Stimulated activated CD4-positive, alpha-beta T cell treated with anti-CD3 and anti-CD28 coated beads, Interleukin-4, amount 100 ng/mL, for 48 hours (primary cell): ENCODE measurements at places on chromosomes 1 and 21.

GRCh38 chr1:201309416-201309815 lies 26.1 kb downstream of the PKP1 start:
- DNase-seq, result no peak

DNA sequence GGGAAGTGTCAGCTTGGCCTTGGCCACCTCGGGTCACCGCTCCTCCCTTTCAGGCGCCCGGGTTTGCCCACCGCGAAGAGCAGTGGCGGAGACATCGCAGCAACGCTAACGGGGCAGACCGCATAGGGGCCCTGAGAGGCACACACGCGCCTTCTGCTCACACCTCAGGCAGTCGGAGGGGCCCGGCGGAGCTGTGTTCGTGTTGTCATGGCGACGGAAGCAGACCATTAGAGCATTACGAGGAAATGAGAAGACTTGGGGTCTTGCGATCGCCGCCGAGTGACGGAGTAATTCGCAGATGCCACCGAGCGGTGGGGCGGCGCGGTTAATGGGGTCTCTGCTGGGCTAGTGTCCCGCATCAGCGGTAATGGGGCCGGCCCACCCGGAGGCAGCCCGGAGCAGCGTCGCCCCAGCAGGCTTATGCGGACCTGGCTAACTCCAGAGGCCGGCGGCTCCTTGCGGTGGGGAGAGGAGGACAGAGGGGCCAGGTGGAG lies 144.1 kb downstream of the TNR start:
- DNase-seq, result no peak

DNA sequence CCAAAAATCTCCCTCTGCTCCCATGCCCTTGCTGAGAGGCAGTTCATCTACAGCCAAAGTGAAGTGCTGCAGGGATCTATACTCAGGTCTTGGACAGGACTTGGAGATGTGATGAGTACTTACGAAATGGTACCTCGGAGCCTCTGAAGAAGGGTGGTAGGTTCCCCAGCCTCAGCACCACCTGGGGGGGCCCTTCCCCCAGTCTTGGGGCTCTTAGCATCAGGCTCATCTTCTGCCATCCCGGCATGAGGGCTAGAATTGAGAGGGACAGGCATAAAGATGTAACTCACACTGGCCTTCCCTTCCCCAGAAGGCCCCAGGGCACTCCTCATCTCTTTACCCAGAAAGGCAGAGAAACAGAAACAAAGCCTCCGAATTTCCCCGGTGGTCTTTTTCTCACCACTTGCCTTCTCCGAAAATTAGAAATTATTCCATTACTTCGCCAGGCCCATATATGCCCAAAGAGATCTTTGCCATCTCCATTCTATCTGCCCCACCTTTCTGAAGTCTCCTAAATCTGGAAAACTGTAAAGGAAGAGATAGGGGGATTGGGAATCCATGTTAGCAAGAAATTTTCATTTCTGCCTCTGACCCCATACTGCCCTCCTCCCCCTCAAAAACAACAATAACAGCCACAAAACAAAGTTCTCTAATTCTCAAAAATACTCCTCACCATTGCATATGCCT lies 827 bp downstream of the RFX5 start:
- DNase-seq, result no peak

DNA sequence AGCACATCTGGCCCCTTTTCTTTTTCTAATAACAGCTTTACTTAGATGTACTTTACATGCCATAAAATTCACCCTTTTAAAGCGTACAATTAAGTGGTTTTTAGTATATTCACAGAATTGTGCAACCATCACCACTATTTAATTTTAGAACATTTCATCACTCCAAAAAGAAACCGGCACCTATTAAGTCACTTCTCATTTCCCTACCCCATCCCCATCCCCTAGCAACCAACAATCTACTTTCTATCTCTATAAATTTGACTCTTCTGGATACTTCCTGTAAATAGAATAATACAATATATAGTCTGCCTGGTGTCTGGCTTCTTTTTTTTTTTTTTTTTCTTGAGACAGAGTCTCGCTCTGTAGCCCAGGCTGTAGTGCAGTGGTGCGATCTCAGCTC lies 59.5 kb upstream of the ENAH start:
- DNase-seq, result no peak

GRCh38 chr1:167516404-167517388 lies 1.6 kb downstream of the CD247 start:
- no peak for DNase-seq

GRCh38 chr1:185853739-185854138 lies 119.5 kb downstream of the HMCN1 start:
- no peak for DNase-seq

GRCh38 chr1:46473991-46474390 lies 15.6 kb upstream of the DMBX1 start:
- no peak for DNase-seq

GRCh38 chr1:38055398-38055797 lies 8.8 kb upstream of the POU3F1 start:
- no peak for DNase-seq

DNA sequence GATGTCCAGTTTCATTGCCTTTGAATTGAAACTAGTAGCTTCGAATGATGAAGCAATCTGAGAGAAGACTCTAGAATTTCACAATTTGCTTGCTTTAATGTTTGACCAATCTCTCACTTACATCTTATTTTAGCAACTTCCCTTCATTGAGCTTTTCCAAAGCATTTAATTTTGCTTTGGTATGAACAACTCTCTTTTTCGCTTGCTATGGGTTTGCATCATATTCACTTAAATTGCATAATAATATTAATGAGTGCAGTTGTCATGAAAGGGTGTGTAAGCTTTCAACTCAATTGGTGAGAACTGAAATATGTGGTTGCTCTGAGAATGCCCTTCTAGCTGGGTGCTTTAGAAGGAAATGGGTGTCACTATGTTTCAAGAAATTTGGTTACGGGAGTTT lies 309.2 kb downstream of the HLX start:
- no peak for DNase-seq

DNA sequence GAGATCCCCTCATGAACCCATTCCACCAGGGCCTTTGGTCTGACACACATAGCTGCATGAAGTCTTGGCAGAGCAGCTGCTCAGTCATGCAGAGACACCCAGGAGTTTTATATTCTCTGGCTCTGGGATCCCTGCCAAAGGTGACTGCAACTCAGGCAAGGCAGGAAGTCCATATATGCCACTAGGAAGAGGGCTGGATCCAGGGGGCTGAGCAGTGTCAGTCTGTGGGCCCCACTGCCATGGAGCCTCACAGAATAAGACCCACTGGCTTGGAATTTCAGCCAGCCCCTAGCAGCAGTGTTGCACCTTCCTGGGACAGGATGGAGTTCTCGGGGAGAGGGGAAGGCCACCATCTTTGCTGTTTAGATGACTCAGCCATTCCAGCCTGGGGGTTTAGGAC lies 199.7 kb downstream of the TBX15 start:
- DNase-seq, result no peak
